ENCODE measurements at places on chromosomes 7 and 10.

- no peak for DNase-seq
Observed at GRCh38 chr10:80538481-80539185, 931 bp downstream of the SH2D4B start.

- DNase-seq = no peak
Observed at GRCh38 chr10:34880817-34881216, 65.7 kb upstream of the PARD3 start.

- no peak for DNase-seq
Observed at GRCh38 chr10:70492786-70493659, 14.5 kb downstream of the PALD1 start.

GRCh38 chr7:151735851-151736402, 141.0 kb downstream of the PRKAG2 start:
- DNase-seq = no peak

GRCh38 chr7:109020251-109020650, 450.6 kb downstream of the DNAJB9 start:
- DNase-seq = no peak

DNA sequence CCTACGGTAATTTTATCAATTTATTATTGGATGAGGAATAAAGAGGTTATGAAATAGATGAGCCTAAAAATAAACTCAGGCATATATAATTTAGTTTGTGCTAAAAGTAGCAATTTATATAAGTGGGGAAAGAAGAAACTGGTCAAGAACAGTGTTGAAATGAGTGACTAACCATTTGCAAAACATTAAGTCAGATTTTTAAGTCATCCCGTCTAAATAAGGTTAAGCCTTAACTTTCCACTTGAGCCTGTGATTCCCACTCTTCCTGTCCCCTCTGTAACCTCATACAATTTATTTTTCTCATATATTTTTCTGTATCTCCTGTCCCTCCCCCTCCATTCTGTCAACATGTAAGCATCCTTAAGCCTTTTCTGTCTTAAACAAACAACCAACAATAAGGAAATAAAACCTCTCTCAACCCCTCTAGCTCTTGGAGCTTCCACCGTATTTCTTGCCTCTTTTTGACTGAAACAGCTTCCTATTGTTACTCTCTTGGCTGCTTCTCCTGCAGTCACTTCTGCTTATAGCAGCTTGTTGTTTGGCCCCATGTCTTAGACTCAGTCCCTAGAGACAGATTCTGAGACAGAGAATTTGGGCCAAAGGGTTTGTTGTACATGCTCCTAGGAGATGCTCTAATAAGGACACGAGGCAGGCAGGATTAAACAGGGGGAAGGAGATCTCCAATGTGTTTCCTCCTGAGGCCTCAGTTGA, 109.7 kb downstream of the GNAI1 start:
- no peak for DNase-seq

DNA sequence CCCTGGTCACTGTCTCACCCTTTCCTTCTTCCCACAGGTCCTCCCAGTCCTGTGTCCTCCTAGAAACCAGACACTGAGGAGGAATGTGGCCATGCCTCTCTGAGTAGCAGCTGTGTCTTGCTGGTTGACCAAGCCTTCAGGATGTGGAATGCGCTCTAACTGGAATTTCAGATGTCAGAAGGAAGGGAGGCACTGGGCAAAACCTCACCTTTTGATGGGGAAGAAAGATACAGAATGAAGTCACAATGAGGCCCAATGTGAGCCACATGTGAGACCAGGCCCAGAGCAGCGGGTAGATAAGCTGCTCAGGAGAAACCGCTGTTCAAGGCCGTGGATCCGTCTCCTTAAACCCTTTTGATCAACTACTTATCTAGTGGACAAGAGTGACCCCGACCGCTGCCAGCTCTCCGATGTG, 54.8 kb upstream of the ECHDC3 start:
- DNase-seq = no peak

- DNase-seq = no peak
Observed at GRCh38 chr7:78490524-78490923, 692.0 kb downstream of the PHTF2 start.

GRCh38 chr7:25181532-25181931, 46.8 kb downstream of the NPVF start:
- no peak for DNase-seq

DNA sequence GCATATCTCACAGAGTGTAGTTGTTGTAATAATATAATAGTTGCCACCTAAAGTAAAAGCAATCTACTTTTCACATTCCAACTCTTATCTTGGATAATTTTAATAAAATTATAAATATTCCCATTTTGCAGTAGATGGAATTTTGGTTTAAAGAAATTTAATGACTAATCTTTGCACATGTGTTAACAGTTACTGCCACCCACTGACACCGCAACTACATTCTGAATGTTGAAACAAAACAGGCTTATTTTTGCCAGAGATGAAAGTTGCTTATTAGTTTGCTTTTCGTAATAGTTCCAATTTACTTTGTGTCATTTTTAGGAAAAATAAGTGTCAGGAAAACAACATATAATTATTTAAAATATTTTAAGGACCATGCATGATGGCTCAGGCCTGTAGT, 557.5 kb upstream of the PCDH15 start:
- no peak for DNase-seq

DNA sequence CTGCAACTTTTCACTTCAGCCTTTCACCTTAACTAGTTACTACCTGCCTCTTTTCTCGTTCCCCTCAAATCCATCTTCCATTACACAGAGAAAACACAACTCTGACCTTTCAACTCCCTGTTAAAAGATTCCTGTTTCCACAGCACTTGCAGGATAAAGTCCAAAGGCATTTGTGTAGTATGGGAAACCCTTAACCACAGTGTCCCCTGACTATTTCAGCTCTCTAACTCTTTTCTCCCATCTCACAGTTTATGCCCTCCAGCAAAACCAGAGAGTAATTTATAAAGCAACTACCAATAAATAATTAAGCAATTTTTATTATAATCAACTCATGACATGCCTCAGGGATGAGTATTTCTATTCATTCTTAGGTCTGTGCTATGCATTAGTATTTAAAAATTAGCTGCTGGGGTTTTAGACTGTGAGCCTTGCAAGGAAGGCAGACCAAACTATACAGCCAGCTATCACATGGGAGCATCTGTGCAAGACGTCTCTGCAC, 51.0 kb downstream of the COL1A2 start:
- no peak for DNase-seq

GRCh38 chr7:37369906-37370305, 78.8 kb downstream of the ELMO1 start:
- no peak for DNase-seq

DNA sequence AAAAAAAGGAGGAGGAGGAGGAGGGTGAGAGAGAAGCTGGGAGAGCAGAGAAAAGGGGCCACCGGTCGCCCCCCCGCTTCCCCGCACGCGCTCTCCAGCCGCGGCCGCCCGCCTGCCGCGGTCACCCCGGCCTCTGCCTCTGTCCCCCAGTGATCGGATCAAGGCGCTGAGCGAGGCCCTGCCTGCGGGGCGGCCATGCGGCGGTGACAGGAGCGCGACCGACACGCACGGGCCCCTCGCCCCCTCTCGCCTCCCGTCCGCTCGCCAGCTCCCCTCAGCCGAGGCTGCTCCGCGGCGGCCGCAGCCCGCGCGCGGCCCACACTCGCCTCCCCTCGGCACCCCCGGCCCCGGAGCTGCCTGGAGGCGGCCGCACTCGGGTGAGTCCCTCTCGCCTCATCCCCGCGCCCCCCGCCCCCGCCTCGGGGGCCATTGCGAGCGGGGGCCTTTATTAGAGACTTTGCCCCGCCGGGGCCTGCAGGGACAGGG, at the start of gene GTF2I:
Gene GTF2I (plus strand): TSS at position 27 of the 486 bp plus-strand sequence. CDS start 31,411 bp downstream, outside the sequence.
- no peak for DNase-seq

- no peak for DNase-seq
Observed at GRCh38 chr7:17152721-17153120, 145.7 kb upstream of the AHR start.

GRCh38 chr7:71652510-71652909, 520.6 kb downstream of the GALNT17 start:
- no peak for DNase-seq

DNA sequence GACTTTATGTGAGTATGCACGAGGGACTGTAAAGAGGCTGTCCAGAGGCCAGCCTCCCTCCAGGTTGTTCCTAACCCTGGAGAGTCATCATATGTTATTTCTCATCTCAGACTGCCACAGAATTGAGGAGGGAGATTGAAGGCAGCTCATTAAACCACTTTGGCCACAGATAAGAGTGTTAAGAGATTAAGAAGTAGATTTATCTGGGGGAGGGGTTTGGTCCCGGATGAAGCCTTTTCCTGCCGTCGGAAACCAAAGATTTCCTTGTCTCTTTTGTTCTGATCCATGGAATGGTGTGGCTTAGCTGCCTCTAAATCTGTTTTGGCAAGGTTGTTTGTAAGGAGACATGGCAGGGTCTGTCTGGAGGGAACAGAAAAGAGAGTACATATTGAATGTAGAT, 338.8 kb downstream of the AUTS2 start:
- DNase-seq = no peak

- DNase-seq = no peak
Observed at GRCh38 chr10:70352401-70353097, 29.9 kb downstream of the LRRC20 start.

- DNase-seq = no peak
Observed at GRCh38 chr10:37675449-37675848, 182.0 kb downstream of the ZNF248 start.

DNA sequence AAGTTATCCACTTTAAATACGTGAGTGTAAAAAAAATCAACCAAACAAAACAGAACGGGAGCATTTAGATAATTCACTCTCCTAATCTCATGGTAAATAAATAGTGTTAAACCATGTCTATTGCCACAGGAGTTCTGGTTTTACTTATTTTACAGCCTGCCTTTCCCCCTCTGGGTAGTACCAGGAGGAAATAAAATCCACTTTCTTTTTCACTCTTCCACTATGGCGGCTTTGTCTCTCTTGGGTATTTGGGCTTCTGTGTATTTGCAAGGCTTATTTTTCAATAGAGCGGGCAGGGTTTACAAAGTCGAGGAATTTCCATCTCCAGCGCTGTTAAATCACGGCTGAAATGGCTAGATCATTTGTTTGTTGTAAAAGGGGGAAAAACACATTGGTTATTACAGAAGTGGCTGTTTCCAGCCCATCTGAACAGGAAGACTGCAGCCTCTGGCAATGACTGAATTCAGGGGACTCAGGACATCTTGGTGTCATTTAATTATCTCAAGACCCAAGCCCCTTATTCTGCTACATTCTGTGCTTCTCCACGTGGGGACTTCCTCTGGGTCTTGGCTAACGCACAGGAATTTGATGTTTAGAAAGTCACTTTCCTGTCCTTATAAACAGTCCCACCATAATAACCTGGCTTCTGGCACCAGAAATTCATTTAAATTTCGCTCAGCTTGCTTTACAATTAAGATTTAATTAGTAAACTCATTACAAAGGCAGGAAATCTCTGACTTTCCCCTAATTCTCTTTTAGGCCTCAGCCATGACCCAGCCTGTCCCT, 323.9 kb downstream of the GATA3 start:
- no peak for DNase-seq
